Astrocyte of the cerebellum (primary cell): ENCODE measurements at places on chromosomes 11 and 22.

DNA sequence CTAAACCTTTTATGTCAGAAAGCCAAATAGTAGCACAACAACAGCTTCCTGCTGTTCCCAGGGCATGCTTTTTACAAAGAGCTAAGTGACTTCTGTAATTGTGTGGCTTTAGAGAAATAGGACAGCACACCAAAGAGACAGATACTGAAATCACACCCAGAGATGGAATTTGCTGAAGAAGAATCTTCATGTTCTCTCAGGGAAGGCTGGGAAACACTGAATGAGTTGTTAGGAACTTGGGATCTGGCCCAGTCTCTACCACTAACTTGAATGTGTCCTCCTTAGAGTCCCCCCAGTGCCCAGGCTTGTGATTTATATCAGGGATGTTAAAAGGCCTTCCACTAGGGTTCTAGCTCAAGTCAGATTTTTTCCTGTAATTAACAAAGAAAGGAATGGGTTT, 175.2 kb downstream of the DBX1 start:
- DNase-seq = no peak

DNA sequence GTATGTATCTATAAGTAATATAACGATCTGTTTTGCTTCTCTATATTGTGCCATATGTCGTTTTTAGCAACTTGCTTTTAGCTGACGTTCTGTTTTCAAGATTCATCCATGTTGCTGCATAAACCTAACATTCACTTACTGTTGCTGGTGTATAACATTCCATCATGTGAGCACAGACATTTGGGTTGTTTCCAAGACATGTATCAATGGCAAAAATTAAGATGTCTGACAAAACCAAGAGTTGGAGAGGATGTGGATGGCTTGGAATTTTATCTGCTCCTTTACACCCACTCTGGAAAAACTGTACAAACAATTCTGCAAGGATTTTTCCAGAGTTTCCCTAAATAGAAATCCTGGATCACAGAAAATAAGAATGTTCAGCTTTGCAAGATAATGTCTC, 40.9 kb downstream of the DGCR2 start:
- DNase-seq = no peak

GRCh38 chr22:20089977-20090729, 10.1 kb downstream of the DGCR8 start:
- no peak for DNase-seq

GRCh38 chr22:49770547-49771265, 57.0 kb downstream of the BRD1 start:
- DNase-seq = no peak

DNA sequence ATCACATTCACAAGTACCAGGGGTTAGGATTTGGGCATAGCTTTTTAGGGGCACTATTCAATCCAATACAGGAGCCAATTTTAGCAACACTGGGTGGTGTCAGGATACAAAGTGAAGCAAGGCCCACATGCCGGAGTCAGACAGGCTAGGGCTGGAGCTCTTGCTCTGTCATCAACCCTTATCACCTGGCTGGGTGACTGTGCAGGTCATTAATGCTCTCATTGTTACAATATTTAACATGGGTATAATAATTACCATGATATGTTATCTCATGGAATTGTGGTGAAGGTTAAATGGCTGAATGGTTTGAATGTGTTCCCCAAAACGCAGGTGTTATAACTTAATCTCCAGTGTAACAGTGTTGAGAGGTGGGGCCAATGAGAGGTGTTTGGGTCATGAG, 143.3 kb upstream of the THY1 start:
- no peak for DNase-seq

DNA sequence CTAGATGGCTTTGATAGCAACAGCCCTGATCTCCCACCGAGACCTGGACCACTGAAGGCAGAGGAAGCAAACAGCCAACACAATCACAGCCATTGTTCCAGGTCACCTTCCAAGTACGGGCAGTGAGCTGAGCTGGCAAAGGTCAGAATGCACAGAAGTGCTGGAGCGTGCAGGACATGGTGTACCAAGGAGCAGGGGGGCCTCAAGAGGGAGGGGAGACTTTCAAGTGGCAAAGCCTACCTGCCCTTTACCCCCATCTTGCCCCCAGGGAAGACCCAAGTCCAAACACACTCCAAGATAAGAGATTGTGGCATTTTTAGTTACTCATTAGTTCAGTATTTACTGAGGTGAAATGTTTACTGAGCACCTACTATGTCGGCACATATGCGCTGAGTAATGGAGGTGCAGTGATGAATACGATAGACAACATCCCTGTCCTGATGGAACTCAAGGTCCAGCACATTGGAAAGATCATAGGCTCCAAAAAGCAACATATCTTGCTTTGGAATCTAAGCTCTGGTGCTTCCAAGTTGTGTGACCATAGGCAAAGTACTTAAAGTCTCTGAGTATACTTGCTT, 26.0 kb upstream of the TTC12 start:
- no peak for DNase-seq

- no peak for DNase-seq
Measured at GRCh38 chr22:23364389-23364788, 184.1 kb downstream of the BCR start.

- DNase-seq = no peak
Measured at GRCh38 chr22:46531581-46532175, 5.7 kb downstream of the CELSR1 start.

- no peak for DNase-seq
Measured at GRCh38 chr11:62908468-62909072, 12.6 kb downstream of the CHRM1 start.

GRCh38 chr11:5234381-5234834, at the start of gene HBD:
Gene HBD (minus strand): TSS chr11:5234483. CDS start chr11:5234433, 50 bp downstream.
- no peak for DNase-seq
